ENCODE measurements at places on chromosomes 12 and 14.

- no peak for DNase-seq
These were observed 69.3 kb downstream of the PRMT8 start for GRCh38 chr12:3560295-3560620.

- no peak for DNase-seq
These were observed 11.5 kb upstream of the KANSL2 start for GRCh38 chr12:48693572-48693971.

- DNase-seq, result no peak
These were observed 440.8 kb downstream of the EGLN3 start for GRCh38 chr14:33510063-33510481.

DNA sequence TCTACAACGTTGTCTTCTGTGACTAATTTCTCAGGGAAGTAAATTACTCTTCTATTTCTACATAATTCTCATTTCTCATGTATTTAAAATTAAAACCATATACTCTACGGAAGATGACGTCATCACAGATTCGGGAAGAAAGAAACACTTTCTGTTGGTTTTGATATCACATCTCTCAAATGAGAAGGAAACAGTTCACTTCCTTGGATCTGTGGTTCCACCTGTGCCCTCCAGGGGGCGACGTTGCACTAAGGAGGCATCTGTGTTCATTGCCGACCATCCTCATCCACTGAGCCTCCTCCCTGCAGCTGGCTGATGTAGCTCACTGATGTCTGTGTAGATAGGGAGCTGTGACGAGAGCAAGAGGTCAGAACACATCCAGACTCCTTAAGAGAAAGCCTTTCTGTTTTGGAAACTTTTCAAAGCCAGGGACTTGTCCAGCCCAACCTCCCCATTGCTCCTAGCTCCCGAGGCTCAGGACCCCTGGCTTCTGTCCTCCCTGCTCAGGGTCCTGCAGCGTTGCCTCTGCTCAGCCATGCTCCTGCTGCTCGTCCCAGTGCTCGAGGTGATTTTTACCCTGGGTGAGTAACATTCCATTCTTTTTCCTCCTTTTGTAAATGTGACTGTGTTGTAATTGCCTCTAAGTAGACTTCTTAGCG is 172.7 kb upstream of the OR4E1 start:
- peak; percentile 82 for DNase-seq

- no peak for DNase-seq
These were observed 573.0 kb downstream of the FOXG1 start for GRCh38 chr14:29339494-29340172.

GRCh38 chr12:6416596-6416995 is 28.2 kb upstream of the CD27 start:
- no peak for DNase-seq

- no peak for DNase-seq
These were observed 26.9 kb downstream of the DAAM1 start for GRCh38 chr14:59215322-59215721.

- no peak for DNase-seq
These were observed 5.4 kb downstream of the SRSF5 start for GRCh38 chr14:69772082-69773017.

GRCh38 chr12:27505761-27506160 is 18.2 kb upstream of the PPFIBP1 start:
- no peak for DNase-seq

GRCh38 chr12:70251661-70252060 is 8.4 kb downstream of the CNOT2 start:
- DNase-seq, result no peak

DNA sequence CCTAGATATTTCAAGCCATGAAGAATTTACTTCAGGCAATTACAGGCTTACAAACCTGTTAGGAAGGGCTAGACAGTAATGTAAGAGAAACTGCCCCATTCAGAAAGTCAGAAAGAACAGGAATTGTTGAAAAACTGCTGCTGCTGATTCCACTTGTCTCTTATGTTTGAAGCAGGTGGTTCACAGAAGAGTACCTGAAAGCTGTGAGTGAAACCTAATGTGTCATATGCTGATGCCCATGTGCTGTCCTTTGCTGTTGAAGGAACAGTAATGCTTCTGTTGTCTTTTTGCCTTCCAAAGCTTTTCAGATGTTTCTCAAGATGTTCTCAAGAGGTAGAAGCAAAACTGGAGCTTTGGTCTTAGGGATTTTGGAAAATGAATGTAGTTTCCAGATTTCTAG is 39.0 kb downstream of the MNAT1 start:
- no peak for DNase-seq

- DNase-seq, result no peak
These were observed 58.8 kb downstream of the TTC7B start for GRCh38 chr14:90757452-90757851.

DNA sequence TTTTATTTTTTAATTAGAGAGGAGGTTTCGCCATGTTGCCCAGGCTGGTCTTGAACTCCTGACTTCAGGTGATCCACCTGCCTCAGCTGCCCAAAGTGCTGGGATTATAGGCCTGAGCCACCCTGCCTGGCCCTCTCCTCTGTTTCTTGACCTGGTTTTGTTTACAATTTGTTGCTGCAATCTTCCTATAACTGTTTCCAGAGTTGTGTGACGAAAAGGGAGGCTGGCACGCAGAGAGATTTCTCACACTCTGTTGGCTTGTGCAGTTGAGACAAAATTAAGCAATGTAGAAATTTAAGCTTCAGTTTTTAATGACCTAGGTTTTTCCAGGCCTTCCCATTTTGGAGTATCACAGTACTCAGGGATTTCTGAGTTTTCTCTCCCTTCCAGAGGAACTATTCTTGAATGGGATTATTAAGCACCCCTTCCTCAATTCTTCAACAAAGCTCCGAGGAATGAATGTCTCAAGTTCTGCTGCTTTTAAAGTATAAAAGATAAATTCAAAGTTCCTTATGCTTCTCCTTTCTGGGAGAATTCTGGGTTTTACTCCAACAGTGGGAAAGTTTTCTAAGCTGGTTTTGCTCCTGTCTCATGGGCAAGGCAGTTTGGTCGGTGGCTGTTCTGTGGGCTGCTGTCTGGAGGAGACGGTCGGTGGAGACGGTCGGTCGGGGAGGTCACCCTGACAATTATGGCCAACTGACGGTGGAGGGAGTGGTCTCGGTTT is 20.4 kb upstream of the FOS start:
- no peak for DNase-seq

- DNase-seq, result no peak
These were observed 34.6 kb downstream of the FIGNL2 start for GRCh38 chr12:51813931-51814310.

- DNase-seq, result no peak
These were observed 45.7 kb downstream of the TRAFD1 start for GRCh38 chr12:112170971-112171596.

GRCh38 chr12:28879379-28879778 is 269.7 kb upstream of the FAR2 start:
- no peak for DNase-seq

GRCh38 chr14:86501611-86502010 is 971.7 kb downstream of the FLRT2 start:
- DNase-seq, result no peak

DNA sequence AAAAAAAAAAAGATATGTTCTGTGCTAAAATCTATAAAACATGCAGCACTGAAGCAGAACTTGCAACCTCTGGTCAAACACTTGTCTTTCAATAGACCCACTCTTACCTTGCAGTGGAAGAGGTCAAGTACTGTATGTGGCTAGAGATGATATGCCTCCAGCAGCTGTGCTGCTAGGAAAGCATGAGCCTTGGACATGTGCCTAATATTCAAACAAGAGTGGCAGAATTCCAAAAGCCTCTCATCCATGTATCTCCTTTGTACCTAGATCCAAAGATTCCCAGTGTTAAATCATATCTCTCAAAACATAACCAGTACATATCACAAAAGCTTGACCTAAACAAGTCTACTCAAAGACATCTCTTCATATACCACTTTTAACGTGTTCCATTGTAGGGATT is 105.0 kb upstream of the CPNE8 start:
- DNase-seq, result no peak

- DNase-seq, result no peak
These were observed 237.5 kb upstream of the TMTC1 start for GRCh38 chr12:30021051-30021833.

GRCh38 chr14:95903616-95904107 is 27.0 kb downstream of the TUNAR start:
- no peak for DNase-seq

GRCh38 chr12:85130646-85131045 is 94.5 kb downstream of the LRRIQ1 start:
- DNase-seq, result no peak

GRCh38 chr12:104671409-104672095 is 214.8 kb downstream of the CHST11 start:
- DNase-seq, result peak; percentile 62

- no peak for DNase-seq
These were observed 48.8 kb upstream of the VRK1 start for GRCh38 chr14:96748362-96748761.

DNA sequence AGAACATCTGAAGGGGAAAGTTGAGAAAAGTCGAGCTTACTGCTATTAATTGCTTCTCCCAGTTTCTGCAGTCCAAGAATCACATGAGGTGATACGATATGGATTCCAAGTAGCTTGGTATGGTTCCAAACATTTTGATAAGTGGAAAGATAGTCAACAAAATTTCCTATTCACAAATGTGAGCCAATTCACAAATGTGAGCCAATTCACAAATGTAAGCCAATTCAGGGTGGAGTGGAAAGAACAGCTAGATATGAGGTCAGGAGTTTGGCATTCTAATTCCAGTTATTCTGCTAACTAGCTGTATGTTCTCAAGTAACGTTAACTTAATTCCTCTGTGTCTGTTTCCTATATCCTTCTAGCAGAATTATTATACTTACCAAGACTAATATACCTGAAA is 37.6 kb upstream of the DHRS4 start:
- no peak for DNase-seq

Data from stimulated activated effector memory CD8-positive, alpha-beta T cell treated with anti-CD3 and anti-CD28 coated beads, Interleukin-12 subunit alpha, Interleukin-12 subunit beta, amount 100 ng/mL, for 72 hours (primary cell).